CD4-positive, alpha-beta T cell treated with Interleukin-10 for 1 hour (primary cell): ENCODE measurements at places on chromosomes 7 and 10.
A peak's percentile ranks its signal among the peaks of the same experiment; 100 is the strongest.

GRCh38 chr10:69736886-69737641 is 64.6 kb upstream of the COL13A1 start:
- no peak for DNase-seq

- no peak for DNase-seq
Measured at GRCh38 chr7:14287398-14287797, 297.9 kb upstream of the ETV1 start.

- no peak for DNase-seq
Measured at GRCh38 chr10:24920907-24921881, 31.2 kb downstream of the PRTFDC1 start.

DNA sequence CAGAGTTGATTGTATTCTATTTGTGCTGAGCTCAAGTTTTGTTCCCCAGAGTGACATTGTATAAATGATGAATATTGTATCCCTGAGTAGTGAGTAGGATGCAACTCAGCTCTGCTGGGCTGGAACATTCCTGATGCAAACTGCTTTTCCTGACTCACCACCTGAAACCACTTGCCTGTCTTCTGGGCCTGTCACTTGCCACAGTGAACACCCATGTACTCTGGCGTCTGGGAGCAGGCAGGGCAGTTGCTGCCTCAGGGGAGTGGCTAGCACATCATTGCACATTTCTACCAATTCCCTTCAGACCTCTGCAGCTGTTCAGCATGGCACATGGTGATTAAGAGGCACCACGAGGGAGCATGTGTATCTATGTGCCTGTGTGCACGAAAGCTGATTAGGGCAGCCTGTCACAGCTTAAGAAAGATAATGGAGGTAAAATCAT is 157.3 kb downstream of the SND1 start:
- DNase-seq, result no peak

DNA sequence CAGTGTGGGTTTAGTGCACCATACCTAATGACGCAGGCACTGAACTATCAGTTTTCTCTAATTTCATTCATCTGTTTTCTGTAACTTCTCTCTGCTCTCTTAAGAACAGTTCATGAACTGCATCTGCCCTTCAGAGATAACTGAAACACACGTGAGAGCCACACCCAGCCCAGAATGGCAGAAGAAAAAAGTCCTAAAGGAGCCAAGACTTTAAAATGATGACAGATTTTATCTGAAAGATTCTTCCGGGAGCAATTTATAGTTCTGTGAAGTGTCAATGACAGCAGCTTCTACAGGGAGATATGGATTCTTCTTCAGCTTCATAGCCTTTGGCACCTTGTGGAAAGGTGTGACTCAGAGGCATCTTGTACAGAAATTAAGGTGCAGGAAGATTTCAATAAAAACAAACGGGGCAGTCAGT is 211.5 kb upstream of the SLC26A5 start:
- DNase-seq, result no peak

DNA sequence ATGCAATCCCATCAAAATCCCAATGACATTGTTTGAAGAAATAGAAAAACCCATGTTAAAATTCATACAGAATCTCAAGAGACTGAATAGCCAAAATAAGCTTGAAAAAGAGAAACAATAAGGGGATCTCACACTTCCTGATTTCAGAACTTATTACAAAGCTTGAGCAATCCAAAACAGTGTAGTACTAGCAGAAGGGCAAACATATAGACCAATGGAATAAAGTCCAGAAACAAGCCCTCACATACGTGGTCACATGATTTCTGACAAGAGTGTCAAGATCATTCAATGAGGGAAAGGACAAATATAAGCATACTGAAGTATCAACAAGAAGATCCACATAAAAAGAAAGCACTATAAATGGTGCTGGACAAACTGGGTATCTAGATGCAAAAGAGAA is 31.9 kb downstream of the MICU1 start:
- DNase-seq, result no peak

GRCh38 chr7:132154695-132155471 is 421.4 kb downstream of the PLXNA4 start:
- no peak for DNase-seq

- no peak for DNase-seq
Measured at GRCh38 chr10:11286261-11286852, 268.7 kb downstream of the CELF2 start.

DNA sequence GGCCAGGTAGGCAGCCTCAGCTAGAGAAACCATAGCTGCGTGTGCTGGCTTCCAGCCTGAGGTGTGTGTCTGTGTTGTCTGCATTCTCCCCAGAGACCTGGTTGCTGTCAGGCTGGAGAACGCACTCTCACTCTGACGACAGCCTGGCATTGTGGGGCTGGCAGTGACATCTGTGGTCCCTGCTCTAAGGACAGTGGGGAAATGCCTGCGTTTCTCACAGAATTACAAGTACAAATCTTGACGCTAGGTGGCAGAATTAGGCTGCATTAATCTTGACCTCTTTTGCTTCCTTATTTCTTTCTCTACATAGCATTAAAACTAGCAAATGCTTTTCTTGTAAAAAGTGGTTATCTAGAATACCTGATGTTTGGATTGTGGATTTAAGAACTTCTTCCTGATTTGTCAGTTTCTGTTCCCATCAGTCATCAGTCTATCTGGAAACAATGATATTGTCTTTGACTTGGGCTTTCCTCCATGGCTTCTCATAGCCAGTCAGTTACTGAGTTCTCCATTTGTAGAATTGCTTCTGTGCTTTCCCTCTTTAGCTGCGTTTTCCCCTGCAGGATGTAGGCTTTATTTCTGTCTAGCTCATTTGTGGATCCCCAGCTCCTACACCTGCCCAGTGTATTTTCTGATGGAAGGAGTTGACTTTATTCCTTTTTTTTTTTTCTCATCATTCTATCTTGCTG is 86.0 kb downstream of the FANK1 start:
- DNase-seq, result peak; percentile 45

DNA sequence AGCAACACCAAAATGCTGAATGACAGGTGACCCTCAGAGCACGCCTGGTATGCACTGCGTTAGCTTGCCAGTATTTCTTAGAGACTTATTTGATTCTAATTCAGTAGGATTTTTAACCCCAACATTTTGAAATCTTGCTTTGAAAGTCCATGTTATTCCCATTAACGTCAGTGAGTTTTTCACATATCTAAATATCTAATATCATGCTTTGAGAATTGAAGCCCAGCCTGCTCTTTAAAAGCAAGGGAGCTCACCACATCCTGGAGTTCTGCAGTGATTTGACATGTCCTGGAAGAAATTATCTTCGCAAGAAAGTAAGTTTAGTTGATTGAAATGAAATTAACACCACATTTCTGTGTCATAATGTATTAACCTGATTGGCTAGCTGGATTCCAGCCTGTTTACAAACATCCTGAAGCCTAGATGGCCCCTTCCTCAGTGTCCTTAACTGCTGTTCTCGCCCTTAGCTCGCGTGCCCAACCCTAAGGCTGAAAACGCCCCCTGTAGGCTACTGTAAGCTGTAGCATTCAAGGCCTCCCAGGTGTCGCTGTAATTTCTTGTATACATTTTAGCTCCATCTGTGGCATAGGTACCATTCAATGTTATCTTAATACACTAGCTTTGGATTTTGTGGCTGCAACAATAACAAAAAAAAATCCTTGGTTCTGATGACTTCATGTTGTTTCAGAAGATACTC is 191.5 kb downstream of the MGMT start:
- no peak for DNase-seq

DNA sequence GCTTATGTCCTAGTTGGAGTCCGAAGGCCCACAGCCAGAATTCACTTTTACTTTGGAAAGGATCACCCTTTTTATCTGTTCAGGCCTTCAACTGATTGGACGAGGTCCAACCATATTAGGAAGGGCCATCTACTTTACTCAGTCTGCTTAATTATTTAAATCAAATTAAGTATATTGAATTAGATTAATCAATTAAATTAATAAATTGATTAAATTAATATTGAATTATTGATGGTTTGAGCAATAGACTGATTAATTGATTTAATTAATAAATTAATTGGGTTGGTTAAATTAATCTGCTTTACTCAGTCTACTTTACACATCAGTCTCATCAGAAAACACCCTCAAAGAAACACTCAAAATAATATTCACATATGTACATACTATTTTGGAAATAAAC is 816.9 kb upstream of the POT1 start:
- no peak for DNase-seq

- DNase-seq, result no peak
Measured at GRCh38 chr7:117683430-117684175, 189.6 kb downstream of the CTTNBP2 start.

GRCh38 chr10:48526011-48526821 is 78.7 kb downstream of the ARHGAP22 start:
- no peak for DNase-seq

DNA sequence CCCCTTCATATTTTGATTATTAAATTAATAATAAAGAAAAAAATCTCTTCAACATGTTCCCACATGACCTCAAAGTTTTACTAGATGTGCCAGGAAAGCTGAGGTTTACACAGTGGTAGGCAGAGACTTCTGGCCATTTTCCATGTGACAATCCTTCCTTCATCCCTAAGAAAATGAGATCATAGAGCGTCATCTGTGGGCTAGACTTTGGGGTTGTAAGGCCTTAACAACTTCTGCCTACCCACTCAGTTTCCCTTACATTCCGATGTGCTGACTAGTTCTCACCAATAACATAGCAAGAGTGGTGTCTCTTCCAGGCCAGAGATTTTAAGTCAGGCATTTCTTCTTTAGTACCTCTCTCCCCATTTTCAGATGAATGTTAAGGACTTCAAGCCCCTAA is 171.1 kb upstream of the PHF14 start:
- DNase-seq, result no peak

DNA sequence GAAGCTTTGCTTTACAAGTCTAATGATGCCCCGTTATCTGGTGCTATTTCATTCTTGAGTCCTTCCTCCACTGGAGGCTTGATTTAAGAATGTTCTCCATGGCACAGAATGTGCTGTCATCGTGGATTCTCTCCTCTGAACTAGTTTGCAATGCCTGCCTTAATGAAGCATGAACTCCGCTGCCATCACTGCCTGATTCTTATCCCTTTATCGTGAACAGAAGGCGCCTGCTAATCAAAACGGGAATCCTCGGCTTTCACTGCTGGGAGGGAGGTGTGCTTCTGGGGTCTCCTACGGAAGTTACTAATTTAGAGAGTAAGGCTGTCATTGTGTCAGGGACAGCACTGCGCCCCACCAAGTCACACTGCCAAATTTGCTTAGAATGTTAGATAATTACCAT is 56.2 kb downstream of the ITGB1 start:
- DNase-seq, result no peak

DNA sequence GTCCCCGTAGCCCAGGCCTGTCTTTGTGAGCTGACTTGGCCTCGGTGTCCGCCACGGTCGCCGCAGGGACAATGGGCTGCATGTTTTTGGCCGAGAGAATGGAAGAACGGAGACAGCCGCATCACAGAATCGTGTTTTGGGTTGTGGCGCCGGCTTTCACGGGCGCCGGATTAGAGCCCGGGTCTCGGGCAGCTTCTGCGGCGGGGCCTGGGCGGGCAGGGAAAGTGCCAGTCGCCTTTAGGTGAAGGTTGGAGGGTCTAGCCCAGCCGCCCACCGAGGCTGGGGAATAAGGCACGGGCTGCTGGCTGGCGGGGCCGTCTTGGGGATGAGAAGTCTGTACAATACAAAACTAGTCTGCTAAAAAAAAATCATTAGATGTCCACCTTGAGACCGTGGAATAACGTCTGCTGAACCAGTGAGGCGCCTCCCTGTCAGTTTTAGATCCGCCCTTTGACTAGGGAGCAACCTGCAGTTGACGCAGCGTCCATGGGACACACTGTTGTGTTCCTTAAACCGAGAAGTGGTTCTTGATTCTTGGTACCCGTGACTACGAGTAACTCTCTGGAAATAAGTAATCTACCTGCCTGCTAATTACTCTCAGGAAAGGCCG is 577 bp downstream of the DNAJB9 start:
- DNase-seq, result peak; percentile 60

DNA sequence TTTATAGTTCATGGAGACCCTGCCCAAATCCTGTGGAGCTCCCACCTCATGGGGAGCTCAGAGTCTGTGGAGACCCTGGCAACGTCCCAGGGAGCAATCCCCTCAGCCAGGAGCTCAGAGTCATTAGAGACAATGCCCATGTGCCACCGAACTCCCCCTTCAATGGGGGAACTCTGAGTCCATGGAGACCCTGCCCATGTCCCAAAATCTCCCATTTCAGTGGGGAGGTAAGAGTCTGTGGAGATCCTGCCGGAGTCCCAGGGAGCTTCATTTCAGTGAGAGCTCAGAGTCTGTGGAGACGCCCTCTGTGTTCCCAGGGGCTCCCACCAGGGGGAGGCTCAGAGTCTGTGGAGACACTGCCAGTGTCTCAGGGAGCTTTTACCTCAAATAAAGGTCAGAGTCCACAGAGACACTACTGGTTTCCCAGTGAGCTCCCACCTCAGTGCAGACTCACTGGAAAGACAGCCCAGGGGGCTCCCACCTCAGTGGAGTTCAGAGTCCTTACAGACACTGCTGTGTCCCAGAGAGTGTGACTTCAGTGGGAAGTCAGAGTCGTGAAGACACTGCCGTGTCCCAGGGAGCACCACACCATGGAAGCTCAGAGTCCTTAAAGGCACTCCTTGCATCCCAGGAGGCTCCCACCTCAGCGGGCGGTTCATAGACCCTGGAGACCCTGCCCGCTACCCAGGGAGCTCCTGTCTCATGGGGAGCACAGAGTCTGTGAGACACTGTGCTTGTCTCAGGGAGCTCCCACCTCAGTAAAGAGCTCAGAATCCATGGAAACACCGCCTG is 5.0 kb downstream of the MYO1G start:
- DNase-seq, result peak; percentile 71

GRCh38 chr10:28087661-28088351 is 88.9 kb upstream of the ODAD2 start:
- DNase-seq, result no peak

- no peak for DNase-seq
Measured at GRCh38 chr7:157730614-157731013, 393.8 kb downstream of the DNAJB6 start.

DNA sequence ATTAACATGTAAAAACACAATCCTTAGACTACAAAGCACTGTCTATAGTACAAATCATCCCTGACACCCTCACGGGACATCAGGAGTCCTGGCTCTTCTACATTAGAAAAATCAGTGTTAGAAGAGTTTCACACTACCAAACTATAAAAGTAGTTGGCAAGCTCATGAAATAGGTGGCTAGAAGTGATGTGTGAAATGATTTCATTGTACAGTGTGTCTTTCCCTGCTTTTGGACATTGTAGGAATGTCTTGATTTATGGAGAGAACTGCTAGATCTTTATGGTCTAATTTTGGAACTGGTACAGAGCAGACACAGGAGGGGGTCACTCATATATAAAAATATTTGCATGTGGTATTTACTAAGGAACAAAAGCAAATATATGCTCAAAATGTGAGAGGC is 33.2 kb downstream of the SEMA3A start:
- DNase-seq, result no peak

GRCh38 chr10:103632247-103632642 is 138.7 kb downstream of the NEURL1 start:
- no peak for DNase-seq

- no peak for DNase-seq
Measured at GRCh38 chr10:119078422-119079179, 2.0 kb downstream of the EIF3A start.

GRCh38 chr7:15323550-15323949 is 238.3 kb downstream of the AGMO start:
- DNase-seq, result no peak

- DNase-seq, result no peak
Measured at GRCh38 chr10:58743466-58744115, 230.9 kb downstream of the BICC1 start.
